Activated CD8-positive, alpha-beta memory T cell treated with anti-CD3 and anti-CD28 coated beads for 1 hour (primary cell): ENCODE measurements at places on chromosomes 7 and 10.

DNA sequence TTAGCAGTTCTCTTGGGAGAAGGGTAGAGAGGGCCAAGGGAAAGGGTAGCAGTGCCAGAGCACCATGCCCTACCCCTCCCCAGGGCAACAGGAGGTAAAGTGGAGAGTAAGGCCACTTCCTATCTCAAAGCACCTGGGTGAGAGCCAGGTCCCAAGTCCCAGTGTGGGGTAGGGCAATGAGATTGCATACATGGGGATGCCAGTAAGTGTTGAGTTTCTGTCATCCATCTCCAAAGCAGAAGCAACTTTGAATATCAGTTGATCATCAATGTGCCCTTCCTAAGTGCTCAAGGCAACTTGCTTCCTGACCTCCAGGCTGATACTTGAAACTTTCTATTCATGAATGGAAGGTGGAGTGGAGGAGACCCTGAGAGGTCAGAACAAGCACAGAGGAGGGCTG lies 2.2 kb upstream of the CAMK2G start:
- no peak for DNase-seq

DNA sequence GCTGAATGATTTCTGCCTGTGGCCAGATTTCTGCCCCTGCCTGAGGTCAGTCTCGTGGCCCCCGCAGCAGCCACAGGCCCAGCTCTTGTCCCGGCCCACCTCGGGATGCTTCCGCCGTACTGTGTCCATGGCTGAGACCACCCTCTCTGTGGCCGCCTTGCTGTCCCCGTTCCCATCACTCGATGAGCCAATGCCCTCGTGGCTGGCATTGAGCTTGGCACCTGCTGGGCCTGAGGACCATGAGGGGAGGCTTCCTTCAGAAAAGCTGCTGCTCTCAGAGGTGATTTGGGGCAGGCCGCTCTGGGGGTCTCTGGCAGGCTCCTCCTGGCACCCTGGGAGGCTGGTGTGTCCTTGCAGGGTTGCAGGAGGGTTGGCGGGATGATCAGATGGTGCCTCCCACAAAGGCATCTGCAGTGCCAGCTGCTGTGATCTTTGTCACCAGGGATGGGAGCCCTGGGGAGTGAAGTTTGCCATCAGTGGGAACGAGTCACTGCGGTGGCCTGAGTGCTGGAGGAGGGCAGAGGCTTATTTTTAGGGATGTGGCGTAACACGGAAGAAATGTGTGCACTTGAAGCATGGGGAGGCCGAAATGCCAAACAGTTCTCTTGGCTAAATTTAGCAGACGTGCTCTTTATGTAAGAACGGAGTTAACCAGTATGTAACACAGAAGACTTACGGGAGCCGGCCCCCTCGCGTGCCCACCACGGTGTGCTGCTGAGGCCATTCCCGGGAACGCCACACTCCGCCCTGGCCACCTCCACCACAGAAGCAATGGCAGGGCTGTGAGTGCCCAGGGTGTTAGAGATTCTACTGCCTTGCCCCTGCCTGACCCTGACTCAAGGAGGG lies 47.7 kb downstream of the VIPR2 start:
- no peak for DNase-seq

- no peak for DNase-seq
Measured at GRCh38 chr10:52284416-52285013, 29.6 kb upstream of the DKK1 start.

DNA sequence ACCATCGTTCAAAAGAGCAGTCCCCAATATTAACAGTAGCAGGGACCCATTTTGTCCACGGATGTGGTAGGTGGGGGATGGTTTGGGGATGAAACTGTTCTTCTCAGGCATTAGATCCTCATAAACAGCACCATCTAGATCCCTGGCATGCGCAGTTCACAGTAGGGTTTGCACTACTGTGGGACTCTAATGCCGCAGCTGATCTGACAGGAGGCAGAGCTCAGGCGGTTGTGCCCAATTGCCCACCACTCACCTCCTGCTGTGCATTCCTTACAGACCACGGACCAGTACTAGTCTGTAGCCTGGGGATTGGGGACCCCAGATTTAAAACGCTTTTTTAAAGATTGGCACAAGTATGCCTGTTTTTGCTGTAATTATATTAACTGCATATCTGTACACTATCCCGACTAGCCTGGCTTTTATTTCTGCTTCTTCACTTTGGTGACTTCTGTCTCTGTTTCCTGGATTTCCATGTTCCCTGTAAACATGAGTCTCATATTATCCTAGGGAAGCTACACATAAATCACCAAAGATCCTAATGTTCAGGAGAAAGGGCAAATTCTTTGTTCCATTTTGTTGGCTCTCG lies 163.3 kb upstream of the AKR1E2 start:
- no peak for DNase-seq

GRCh38 chr7:101890749-101891523 lies 73.5 kb downstream of the CUX1 start:
- DNase-seq, result no peak

DNA sequence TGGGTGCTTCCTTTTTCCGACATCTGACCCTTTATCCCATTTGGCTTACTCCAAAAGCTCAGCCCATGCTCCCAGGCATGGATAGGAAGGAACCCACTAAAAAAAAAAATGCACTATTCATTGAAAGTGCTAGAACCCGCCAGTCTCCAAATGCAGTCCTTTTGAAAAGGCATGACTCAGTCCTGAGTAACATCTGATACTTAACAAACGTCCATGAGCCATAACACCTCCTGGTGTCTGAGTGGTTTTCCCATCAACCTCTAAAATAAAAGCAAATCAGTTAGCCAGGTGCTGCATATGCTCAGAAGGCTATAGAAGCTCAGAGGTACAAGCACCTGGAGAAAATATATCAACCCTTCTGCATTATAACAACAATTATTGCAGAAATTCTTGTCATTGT lies 45.0 kb upstream of the CACUL1 start:
- DNase-seq, result no peak
